ENCODE measurements at places on chromosomes 4 and X.

DNA sequence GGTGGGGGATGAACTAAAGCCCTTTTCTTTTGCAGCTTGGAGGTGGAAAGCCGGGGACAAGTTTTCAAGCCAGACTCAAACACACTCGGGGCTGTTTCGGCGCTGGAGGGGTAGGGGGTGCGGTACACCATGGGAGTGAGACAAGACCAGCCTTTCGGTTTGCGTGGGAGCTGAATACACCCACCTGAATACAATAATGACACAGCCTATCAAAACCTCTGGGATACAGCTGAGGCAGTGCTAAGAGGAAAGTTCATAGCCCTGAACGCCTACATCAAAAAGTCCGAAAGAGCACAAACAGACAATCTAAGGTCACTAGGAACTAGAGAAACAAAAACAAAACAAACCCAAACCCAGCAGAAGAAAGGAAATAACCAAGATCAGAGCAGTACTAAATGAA, 163.3 kb downstream of the ATRX start:
- DNase-seq = no peak

DNA sequence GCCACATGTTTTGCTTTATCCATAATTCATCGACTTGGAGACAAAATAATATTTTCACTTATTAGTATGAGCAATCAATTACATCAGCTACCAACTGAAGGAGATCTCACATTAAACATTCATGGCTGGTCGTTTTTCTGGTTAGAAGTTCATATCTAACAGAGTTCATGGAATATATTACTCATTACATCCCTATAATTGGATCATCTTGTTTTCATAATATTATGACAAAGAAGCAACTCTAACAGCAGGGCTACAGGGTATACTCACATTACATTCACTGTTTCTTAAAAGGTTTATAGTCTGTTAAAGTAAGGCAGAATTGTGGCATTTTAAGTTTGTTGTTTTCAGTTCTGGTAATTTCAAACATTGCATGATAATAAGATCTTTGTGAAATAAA, 33.0 kb downstream of the GSTCD start:
- peak; percentile 37 for DNase-seq

- DNase-seq = peak; percentile 22
Measured at GRCh38 chrX:50157545-50158135, 43.2 kb downstream of the AKAP4 start.

DNA sequence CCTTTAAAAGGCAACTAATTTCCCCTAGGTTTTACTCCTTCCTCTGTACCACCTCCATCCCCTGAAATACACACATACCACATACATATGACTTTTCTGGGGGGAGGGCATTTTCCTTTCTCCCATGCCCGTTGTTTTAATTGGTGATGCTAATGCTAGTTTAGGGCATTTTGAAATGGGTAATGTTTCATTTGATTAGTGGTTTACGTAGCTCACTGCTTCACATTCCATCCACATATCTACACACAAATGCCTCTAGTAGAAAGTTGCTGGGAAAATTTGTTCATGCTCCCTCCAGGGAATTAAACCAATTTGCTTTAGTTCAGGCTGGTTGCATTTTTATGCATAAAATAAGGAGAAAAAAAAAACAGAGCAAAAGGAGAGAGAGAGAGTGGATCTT, 231.2 kb downstream of the FRAS1 start:
- DNase-seq = peak; percentile 64

GRCh38 chr4:80619070-80619674, 283.6 kb downstream of the CFAP299 start:
- peak; percentile 13 for DNase-seq

GRCh38 chr4:75142850-75143249, 209.9 kb downstream of the PARM1 start:
- peak; percentile 47 for DNase-seq

GRCh38 chr4:119715490-119716445, 87.2 kb upstream of the PDE5A start:
- DNase-seq = no peak

GRCh38 chr4:24003496-24003895, 113.6 kb upstream of the PPARGC1A start:
- DNase-seq = peak; percentile 21

- DNase-seq = peak; percentile 36
Measured at GRCh38 chr4:123116412-123116811, 194.0 kb upstream of the NUDT6 start.

- peak; percentile 43 for DNase-seq
Measured at GRCh38 chr4:16225167-16225862, 956 bp downstream of the TAPT1 start.

GRCh38 chrX:69073721-69074120, 91.5 kb downstream of the PJA1 start:
- no peak for DNase-seq

DNA sequence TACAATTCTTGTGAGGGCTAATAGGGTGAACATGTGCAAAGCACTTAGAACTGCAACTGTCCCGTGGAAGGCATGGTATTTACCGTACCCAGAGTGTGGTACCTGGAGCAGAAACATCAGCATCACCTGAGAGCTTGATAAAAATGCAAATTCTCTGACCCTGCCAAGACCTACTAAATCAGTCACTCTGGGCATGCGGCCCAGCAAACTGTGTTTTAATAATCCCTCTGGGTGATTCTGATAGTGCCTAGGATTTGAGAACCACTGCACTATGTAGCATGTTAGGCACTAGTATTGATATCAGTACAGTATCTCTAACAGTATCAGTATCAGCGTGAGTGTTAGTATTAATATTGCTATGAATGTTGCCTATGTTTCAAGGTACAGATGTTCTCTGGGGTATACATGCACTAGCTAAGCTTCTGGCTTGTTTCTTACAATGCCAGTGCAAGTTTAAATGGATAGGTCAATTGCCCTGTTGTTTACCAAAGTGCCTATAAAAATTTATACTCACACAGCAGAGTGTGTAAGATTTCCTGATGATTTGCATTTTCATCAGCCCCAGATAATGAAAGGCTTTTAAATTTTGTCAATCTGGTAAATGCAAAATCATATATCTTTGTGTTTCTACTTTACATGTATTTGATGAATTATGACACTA, 354.0 kb downstream of the HS3ST1 start:
- DNase-seq = no peak

DNA sequence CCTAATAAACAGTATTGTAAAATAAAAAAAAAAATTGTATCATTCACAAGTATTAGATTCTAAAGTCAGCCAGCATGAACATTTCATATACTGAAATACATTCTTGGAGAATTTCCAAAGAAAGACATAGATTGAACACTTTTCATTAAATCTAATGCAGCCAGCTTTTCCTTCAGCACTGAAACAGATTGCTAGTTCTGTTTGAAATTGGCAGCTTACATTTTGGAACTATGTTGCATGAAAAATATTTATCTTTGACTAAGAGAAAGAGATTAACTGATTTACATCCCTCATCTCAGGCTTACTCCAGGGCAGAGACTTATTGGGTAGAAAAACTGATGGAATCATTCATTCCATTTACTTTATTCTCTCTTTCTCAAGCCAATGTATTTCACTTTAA, 272.7 kb downstream of the PDHA2 start:
- no peak for DNase-seq

GRCh38 chr4:137390707-137391106, 141.6 kb downstream of the PCDH18 start:
- DNase-seq = peak; percentile 69

GRCh38 chrX:13747836-13748235, 13.3 kb downstream of the OFD1 start:
- DNase-seq = peak; percentile 65

All from EH (cell line).